ENCODE measurements at places on chromosomes 6 and 20. TPM values are rescaled to one million over a fixed set of nuclear protein-coding genes. Genes with fewer than 3 reads are reported as not detected.

The CLPSL2 gene
- total RNA-seq = not detected

The C6orf15 gene
- total RNA-seq = not detected

The TXLNB gene
- total RNA-seq = 0.73 TPM

The PSORS1C2 gene
- not detected for total RNA-seq

DNA sequence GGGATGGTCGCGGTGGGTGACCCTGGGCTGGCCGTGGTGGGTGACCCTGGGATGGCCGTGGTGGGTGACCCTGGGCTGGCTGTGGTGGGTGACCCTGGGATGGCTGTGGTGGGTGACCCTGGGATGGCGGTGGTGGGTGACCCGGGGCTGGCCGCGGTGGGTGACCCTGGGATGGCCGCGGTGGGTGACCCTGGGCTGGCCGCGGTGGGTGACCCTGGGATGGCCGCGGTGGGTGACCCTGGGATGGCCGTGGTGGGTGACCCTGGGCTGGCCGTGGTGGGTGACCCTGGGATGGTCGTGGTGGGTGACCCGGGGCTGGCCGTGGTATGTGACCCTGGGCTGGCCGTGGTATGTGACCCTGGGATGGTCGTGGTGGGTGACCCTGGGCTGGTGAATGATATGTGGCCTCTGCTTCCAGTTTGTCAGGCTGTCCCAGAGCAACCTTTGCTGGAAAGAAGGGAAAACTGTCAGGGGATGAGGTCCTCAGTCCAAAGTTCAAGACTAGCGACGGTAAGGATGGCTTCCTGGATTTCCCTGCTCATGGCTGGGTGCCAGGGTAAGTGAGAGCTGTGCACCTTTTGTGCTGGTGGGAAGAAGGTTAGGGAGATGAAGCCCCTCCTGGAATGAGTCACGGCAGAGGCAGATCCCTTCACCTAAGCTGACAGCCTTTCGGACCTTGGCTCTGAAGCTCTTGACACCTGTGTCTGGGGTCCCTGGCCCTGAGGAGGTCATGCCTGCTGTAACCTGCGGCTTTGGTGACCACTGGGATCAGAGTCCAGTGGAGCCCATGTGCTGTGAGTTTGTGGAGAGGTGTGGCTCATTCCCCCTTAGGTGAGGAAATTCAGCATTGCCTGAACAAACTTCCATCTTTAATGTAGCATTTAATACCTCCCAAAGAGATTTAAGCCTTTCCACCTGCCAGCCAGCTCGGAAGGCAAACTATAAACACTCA lies 19.1 kb upstream of the PCMTD2 start:
- DNase-seq = no peak

- DNase-seq = no peak
These were observed 119.9 kb upstream of the CD93 start for GRCh38 chr20:23206061-23206460.

DNA sequence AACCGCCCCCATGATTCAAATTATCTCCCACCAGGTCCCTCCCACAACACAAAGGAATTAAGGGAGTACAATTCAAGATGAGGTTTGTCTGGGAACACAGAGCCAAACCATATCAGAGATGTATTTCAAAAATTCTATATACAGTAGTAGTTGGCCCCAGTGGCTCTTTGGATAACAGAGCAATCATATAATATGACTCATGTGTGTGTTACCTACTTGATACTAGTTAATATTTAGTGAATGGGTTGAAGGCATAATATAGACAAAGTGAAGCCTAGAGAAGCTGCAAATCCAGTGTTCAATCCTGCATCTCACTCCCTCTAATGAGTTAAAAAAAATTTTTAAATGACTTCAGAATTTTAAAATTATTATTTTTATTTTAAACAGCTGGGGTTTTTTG lies 43.2 kb downstream of the KAT14 start:
- DNase-seq = no peak

- no peak for DNase-seq
These were observed 21.3 kb upstream of the BEND6 start for GRCh38 chr6:56933650-56934049.

- no peak for DNase-seq
These were observed 125.0 kb downstream of the ZDHHC14 start for GRCh38 chr6:157505912-157506491.

- DNase-seq = no peak
These were observed 16.4 kb downstream of the PLCB1 start for GRCh38 chr20:8148501-8148900.
